ENCODE measurements at places on chromosomes 1 and 21.

DNA sequence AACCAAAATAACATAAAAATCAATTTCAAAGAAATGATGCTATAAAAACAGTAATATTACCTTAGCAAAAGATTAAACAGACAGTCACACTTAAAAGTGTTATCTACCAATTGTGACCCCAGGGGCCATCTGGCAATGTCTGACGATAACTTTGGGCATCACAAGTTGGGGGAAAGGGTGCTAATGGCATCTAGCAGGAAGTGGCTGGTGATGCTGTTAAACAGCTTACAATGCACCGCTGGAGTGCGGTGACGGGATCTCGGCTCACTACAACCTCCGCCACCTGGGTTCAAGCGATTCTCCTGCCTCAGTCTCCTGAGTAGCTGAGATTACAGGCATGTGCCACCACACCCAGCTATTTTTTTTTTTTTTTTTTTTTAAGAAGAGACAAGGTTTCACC lies 27.6 kb downstream of the NUP133 start:
- DNase-seq: no peak

DNA sequence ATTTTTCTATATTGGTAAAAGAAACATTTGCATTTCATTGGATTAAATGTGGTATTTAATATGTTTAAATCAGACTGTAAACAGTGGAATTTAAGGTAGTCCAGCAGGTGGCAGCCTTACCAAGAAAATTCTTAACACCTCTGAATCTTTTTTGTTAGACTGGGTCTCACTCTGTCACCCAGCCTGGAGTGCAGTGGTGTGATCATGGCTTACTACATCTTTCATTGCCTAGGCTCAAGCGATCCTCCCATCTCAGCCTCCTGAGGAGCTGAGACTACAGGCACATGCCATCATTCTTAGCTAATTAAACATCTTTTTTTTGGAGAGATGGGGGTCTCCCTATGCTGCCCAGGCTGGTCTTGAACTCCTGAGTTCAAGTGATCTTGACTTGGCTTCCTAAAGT lies 98.8 kb downstream of the RABGAP1L start:
- peak; percentile 48 for DNase-seq

GRCh38 chr1:31666263-31666963 lies 21.7 kb upstream of the PEF1 start:
- no peak for DNase-seq

DNA sequence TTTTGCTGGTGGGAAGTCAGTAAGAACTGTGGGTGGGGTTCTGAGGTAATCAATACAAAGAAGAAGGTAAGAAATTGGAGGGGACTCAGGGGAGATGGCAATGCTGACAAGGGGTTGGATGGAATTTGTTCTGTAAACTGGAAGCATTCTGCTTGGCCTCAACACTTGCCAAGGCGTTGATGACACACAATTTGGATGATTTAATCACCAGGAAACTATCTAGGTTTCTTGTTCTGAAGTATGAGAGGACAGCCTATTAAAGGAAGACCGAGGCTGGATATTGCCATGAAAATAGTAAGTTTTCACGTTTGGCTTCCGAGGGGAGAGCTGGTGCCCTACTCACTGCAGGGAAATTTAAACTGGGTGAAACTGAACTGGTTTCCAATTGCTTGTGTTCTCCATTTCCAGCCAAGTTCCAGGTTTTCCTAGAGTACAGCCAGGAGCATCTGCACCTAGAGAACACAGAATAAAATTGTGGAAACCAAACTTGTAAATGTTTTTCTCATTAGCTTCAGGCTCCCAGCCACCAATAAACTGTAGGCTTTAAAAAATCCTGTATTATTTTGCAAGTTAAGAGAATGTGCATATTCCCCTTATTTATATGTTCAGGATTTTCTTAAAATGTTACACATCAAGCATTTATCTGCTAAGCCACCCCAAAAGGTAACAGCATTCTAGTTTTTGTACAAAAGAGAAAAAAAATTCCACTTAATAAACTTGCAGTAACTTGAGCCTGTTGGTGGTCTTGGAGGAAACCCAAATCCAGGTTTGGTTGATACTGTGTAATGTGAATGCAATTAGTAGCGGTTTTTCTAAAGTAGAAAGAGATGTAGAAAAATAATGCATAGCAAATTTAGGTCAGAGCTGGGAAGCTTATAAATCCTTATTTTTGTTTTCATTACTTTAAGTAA lies 53.8 kb downstream of the ROR1 start:
- no peak for DNase-seq

DNA sequence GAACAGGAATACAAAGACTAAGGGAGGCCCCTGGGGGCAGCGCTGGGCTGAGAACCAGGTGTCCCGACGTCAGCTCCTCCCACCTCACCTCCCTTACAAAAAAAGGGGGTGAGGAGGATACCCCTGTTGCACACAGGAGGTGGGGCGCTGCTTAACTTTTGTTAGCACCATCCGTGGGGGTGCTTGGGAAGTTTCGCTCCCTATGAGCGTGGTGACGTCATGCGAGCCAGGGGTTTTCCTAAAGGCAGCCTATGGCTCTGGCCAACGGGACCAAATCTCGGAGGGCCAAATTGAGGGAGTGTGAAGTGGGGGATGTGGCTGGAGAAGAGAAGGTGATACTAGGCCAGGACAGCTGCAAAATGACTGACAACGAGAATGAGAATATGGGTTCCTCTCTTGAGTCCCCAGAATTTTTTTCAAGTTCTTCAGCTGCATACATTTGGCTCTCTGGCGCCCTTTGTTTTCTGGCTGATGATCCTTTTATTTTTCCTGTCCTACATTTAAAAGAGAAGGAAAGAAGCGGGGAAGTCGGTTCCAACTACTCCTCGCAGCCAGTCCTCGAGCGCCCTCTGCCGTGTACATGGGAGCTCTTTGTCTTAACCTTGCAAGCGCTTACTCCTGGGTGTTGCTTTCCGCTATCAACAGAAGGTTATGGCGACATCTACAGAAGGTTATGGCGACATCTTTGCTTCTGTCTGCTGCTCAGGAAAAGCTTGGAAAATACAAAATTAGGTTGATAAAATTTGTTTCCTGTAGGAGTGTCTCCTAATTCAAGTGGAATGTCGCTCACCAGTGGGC lies 48.0 kb upstream of the ZC3H11B start:
- peak; percentile 94 for DNase-seq

DNA sequence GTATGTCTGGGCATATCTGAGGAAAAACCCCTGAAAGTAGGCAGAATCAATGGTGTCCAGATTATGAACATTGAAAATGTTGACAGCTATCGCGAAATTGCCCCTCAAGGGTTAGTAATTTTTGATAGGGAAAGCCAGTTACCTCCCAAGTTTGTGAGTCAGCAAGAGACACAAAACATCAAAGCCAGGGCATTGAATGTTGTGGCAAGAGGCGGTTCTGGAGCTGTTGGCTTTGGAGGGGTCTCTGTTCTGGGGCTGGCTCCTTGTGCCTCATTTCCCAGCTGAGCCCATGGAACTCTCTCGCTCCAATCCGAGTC lies 10.6 kb upstream of the S100A11 start:
- DNase-seq: no peak

GRCh38 chr1:181083842-181084605 lies 4.5 kb upstream of the IER5 start:
- no peak for DNase-seq

DNA sequence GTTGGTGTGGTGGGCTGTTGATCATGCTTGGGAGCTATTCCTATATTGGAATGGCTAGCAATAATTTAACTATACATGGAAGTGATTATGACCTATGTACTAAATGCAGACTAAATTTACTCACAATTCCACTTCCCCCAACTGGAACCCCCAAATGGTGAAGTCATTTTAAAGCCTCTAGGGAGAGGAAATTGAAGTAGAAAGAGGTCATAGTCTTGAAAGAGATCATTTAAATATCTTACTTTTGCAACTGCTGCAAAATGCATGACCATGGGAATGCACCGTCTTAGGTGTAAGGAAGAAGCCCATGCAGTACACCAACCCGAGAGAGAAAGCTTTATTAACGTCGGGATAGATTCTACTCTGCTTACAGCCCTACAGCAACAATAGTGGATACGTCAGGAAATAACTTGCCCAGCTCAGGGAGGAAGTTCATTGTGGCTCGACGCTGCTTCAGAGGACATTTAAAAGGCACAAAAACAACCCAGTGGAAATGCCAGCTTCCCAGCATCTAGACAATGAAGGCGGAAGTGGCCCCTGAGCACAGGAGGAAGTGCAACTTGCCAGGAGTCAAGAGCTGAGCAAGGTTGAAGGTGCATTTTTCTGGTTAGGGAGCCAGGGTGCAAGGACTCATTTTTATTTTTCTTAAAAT lies 26.5 kb downstream of the CYYR1 start:
- no peak for DNase-seq

GRCh38 chr1:145962157-145963102 lies 1.9 kb downstream of the ANKRD34A start:
- no peak for DNase-seq

DNA sequence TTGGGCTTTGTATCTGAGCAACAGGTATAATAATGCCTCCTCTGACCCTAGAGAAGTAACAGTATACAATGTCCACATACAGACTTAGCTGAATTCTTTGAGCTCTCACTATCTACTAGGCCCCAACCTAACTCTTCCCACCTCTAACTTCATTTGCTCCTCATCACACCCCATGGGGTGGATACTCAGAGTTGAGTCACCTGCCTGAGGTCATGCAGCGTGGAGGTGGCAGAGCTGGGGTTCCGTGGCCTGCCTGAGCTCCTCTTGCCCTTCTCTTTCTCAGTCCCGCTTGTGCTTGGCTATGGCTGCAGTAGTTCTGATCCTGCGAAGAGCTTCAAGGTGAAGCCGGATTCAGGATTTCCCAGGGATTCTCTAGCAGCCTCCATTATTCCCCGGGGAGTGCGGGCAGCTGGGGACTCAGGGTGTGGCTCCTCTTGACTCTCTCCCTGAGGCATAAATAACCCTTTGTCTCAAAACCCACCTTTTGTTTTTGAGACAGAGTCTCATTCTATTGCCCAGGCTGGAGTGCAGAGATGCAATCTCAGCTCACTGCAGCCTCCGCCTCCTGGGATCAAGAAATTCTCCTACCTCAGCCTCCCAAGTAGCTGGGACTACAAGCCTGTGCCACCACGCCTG lies 29.9 kb upstream of the ACTL8 start:
- DNase-seq: no peak

DNA sequence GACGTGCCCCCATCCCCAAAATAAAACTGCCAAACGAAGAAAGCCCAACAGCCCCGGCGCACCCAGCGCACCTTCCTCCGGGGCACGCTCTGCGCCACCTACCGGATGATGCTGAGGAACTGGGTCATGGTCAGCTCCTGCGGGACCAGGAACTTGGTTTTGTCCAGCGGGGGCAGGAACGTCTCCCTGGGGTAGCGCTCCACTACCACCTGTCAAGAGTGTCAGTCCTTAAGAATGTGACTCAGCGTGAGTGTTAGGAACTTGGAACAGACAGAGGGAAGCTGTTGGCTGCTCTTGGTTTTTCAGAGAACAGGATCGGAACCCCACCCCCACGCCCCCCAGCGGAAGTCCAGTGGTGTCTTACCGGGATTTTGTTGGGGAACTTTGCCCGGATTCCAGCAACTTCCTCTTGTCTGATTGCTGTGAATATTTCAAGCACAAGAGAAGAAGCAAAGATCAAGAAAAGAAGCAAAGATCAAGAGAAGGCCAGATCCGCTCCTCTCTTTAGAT lies 431 bp downstream of the MAP1LC3C start:
- DNase-seq: peak; percentile 64

GRCh38 chr1:29341936-29342335 lies 105.6 kb downstream of the PTPRU start:
- DNase-seq: peak; percentile 3

GRCh38 chr1:119338004-119338403 lies 30.6 kb upstream of the HAO2 start:
- no peak for DNase-seq

GRCh38 chr1:211174375-211174774 lies 40.4 kb upstream of the KCNH1 start:
- no peak for DNase-seq

DNA sequence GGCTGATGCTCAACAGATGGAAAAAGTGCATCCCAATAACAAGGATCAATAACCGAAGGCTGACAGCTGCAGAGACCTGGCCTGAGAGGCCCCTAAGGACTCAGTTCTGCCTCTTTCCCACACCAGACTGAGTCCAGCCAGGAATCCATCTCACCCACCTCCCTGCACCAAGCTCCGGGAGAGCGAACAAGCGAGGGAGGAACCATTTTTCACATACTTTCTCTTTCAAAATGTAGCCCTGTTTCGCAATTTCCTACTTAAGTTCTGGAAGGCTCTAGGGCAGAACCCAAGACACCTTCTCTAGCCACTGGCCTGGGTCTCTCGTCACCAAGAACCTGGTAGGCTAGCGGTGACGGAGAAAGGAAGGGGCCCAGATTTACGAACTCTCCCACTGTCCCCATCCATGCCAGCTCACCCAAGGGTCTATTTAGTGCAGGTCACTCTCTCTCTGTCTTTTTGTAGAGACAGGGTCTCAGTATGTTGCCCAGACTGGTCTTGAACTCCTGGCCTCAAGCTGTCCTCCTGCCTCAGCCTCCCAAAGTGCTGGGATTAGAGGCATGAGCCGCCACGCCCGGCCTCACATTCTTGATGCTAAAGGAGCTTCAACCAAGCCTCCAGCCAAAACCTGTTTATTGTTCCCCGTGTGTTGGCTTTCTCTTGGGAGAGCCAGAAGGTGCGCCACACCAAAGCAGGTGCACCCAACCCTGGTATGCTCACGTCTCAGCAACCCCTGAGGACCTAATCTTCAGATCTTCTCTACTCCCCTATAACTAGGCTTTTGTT lies 10.9 kb upstream of the GNL2 start:
- DNase-seq: no peak

DNA sequence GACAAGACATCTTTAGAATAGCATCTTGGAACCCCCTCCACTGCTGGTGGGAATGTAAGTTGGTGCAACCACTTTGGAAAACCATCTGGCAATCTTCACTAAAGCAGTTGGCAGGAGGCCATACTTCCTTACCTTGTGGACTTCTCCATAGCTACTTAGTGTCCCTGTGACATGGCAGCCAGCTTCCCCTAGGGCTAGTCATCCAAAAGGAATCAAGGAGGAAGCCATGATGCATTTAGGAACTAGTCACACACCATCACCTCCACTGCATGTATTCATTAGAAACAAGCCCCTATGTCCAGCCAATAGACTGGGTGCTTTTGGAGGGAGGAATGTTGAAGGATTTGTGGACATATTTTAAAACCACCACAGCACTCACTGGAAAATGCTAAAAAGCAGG lies 19.9 kb downstream of the MX2 start:
- DNase-seq: no peak

- no peak for DNase-seq
Measured at GRCh38 chr1:213287987-213288386, 236.9 kb downstream of the RPS6KC1 start.

- DNase-seq: no peak
Measured at GRCh38 chr1:201396861-201397464, 2.2 kb downstream of the LAD1 start.

- no peak for DNase-seq
Measured at GRCh38 chr1:2288311-2288710, 60.2 kb downstream of the SKI start.

- DNase-seq: no peak
Measured at GRCh38 chr1:84884671-84885389, 8.2 kb downstream of the LPAR3 start.
